Hepatic stellate cell (primary cell): ENCODE measurements at places on chromosomes 4 and X.

DNA sequence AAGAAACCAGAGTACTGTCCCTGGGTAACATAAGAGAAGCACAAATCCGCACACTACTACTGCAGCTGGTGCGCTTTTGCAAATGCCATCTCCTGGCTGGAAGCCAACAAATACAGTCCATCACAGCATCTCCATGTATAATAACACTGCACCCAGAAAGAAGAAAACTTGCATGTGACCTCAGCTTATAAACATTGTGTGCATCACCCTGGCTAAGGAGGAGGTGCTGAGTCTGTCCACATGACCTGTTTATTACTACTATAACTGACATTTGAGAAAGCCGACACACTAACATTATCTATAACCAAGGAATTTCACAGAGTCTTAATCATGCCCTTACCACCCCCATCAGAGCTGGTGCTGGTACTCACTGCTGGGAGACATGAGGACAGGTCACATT is 516.8 kb downstream of the CFAP47 start:
- no peak for DNase-seq

DNA sequence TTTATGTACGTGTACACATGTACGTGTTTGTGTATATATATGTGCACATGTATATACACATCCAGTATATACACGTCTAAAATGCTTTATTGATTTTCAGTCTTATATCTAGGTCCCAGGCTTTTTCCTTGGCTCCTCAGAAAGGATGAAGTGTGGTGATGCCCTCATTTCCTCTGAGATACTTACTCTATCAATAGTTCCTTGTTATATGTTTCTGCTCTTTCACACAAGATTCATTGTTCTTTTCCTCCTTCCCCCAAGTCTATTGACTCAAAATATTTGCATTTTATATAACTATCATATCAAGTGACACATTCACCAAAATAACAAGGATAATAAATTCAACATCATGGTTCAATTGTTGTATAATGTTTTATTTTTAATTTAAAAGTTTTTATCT is 359.2 kb downstream of the EPHA5 start:
- no peak for DNase-seq

- DNase-seq = peak; percentile 18
Observed at GRCh38 chr4:127622921-127623796, 9.6 kb upstream of the INTU start.

DNA sequence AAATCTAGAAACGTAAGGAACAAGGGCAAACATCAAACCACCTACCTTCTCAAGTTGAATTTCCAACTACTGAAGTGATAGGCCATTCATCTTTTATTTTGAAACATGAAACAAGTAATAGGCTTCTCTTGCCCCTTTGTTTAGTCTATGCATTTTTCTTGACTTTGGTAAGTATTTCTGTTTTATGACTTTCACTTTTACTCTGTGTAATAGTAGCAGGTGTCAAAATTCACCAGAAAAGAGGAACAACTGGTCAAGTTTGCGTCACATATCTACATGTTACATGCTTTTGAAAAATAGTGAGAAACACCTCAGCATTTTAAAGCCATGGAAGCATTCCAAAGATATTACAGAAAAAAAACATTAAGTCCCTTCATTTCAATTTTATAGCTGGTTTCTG is 157.1 kb upstream of the FTHL17 start:
- no peak for DNase-seq
